CD4-positive, alpha-beta memory T cell (primary cell): ENCODE measurements at places on chromosomes 2 and 18.

- no peaks in the 10 kb centered on the region for H3K27me3 ChIP-seq
- H3K4me3 ChIP-seq = no peak overlapping the region
- no peak overlapping the region for H3K27ac ChIP-seq
Observed at GRCh38 chr2:149314687-149315086, 15.7 kb upstream of the LYPD6 start.

GRCh38 chr18:6741232-6741663 lies 11.7 kb downstream of the ARHGAP28 start:
- H3K4me1 ChIP-seq = no peaks in the 10 kb centered on the region
- H3K27ac ChIP-seq = no peak overlapping the region
- H3K4me3 ChIP-seq = no peak overlapping the region

DNA sequence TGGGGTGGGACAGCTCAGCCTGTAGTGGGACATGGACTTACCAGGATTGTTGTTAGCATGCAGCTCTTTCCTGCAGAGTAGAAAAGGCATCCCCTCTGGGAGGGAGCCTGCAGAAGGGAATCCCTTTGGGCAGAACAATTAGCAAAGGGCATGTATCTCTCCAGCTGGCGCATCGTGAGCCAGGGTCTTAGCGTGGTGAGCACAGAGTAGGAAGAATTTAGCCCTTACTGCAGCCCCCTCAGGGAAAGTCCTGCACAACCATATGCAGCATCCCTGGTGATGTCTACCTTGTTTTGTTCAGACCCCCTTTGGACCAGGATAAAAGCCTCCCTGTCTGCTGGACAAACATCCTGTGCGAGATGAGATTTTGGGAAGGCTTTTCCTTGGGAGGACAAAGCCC lies 292.1 kb downstream of the SLC4A3 start:
- H3K36me3 ChIP-seq = no peaks in the 10 kb centered on the region
- no peak overlapping the region for H3K27ac ChIP-seq
- H3K4me1 ChIP-seq = no peaks in the 10 kb centered on the region

DNA sequence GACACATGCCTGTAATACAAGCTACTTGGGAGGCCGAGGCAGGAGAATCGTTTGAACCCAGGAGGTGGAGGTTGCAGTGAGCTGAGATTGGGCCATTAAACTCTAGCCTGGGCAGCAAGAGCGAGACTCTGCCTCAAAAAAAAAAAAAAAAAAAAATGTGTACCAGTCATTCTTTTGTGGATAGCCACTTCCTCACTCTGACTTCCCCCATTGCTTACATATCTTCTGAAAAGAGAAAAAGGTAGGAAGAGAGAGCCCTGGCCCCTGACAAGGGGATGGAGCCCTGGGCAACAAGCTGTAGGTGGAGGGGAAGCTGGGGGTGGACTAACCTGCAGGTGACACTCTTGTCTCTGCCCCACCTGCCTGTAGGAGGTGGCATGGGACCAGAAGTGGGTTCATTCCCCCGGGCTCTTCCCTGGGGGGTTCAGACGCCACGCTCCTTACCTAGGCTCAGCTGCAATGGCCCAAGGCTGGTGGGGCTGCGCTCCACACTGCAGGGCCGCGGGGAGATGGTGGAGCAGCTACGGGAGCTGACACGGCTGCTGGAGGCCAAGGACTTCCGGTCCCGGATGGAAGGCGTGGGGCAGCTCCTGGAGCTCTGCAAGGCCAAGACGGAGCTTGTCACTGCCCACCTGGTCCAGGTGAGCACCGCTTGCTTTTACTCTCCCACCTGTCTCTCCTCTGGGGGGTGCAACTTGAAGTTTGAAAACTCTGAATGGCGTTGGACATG lies 39.1 kb downstream of the PCARE start:
- H3K4me3 ChIP-seq = no peak overlapping the region
- H3K4me1 ChIP-seq = peaks cover 13% of the 10 kb centered on the region
- no peak overlapping the region for H3K27ac ChIP-seq
- no peaks in the 10 kb centered on the region for H3K36me3 ChIP-seq
- DNase-seq = no peak

DNA sequence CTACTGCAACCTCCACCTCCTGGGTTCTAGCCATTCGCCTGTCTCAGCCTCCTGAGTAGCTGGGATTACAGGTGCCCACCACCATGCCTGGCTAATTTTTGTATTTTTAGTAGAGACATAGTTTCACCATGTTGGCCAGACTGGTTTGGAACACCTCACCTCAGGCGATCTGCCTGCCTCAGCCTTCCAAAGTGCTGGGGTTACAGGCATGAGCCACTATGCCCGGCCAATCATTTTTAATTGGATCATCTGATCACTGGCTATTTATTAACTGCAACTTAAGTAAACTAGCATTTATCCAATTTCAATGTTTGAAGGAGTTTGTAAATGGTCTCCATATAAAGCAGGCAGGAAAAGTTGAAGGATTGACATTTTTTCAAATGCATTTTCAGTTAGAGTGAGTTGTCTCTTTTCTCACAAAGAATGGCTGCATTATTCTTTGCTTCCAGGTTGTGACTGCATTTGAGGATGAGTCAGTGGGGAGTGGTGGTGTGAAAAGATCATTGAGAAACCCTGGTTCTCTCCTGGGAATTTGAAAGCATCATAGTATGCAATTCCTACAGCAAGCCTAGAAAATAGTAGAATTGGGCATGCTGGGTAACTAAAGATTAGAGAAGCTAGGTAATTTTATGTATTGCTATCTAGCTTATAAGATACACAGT lies 431.1 kb upstream of the ZEB2 start:
- H3K4me1 ChIP-seq = no peaks in the 10 kb centered on the region
- no peaks in the 10 kb centered on the region for H3K27me3 ChIP-seq
- no peak for DNase-seq
- H3K36me3 ChIP-seq = no peaks in the 10 kb centered on the region

- no peaks in the 10 kb centered on the region for H3K4me1 ChIP-seq
- H3K4me3 ChIP-seq = no peak overlapping the region
- no peaks in the 10 kb centered on the region for H3K27me3 ChIP-seq
- DNase-seq = no peak
- no peak overlapping the region for H3K27ac ChIP-seq
- H3K36me3 ChIP-seq = no peaks in the 10 kb centered on the region
Observed at GRCh38 chr2:189516546-189516945, 64.0 kb downstream of the SLC40A1 start.

DNA sequence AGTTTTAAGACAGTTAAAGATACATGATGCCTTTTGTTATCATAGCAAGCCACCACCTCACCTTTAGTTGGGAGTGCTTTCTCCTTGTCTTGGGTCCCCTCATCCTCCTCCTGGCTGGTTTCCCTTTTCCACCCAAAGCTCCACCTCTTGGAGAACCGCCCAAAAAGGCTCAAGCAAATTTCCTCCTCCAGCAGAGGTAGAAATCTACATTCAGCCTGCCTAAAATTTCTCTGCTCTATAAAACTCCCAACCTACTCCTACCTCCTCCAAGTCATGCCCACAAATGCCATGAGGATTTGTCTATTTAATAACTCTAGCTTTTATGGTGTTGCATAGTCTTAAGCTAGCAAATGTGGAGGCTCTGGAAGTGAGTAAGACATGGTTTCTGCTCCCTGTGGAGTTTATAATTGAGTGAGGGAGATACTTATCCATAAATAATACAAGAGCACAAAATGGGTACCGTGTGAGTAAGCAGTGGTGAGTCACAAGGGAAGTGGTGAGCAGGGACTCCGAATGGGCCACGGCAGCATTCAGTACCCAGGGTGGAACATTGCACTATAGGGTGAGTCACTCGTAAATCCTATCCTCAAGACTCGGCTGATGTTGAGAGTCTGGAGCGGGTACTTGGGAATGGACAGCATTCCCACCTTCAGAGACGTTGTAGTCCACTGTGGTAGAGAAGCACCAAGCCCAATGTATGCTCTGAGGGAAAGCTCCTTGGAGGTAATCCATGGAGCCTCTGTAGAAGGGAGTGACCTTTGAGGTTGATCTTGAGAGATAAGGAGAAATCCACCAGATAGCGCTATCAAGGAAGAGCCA lies 146.3 kb downstream of the RTN4 start:
- peaks cover 8% of the 10 kb centered on the region for H3K4me1 ChIP-seq
- no peak overlapping the region for H3K4me3 ChIP-seq
- H3K27me3 ChIP-seq = no peaks in the 10 kb centered on the region
- peak; percentile 32 for DNase-seq

GRCh38 chr2:2095360-2096093 lies 235.5 kb downstream of the MYT1L start:
- DNase-seq = no peak
- H3K27ac ChIP-seq = no peak overlapping the region
- H3K27me3 ChIP-seq = no peaks in the 10 kb centered on the region
- no peaks in the 10 kb centered on the region for H3K36me3 ChIP-seq

DNA sequence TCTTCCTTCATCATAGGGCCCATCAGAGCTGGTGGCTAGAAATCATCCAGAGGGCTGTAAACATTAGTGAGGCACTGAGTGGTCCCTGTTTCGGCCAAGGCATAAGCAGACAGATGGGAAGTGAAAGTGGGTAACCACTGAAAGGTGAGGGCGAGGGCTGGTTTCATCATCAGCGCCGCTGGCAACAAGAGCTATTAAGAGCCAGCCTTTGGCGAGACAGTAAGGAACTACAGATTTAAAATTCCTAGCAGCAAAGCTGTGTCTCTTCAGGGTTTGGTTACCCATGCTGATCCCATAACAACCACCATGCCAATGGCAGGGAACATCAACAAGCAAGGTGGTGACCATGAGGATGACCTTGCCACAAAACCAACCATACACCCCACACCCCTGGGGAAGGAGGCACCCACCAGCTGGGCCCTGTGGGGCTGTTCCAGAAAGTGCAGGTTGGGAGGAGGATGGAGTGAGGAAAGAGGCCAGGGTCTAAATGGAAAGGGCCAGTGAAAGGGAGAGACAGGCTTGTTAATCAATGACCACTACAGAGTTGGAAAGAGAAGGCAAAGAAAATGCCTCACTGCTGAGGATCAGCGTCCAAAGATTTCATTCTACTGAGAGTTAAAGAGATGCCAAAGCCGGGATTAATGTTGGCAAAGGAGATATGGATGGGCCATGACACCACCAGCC lies 9.0 kb upstream of the SLC20A1 start:
- no peaks in the 10 kb centered on the region for H3K36me3 ChIP-seq
- H3K27me3 ChIP-seq = no peaks in the 10 kb centered on the region
- H3K27ac ChIP-seq = no peak overlapping the region
- peaks cover 50% of the 10 kb centered on the region for H3K4me1 ChIP-seq

DNA sequence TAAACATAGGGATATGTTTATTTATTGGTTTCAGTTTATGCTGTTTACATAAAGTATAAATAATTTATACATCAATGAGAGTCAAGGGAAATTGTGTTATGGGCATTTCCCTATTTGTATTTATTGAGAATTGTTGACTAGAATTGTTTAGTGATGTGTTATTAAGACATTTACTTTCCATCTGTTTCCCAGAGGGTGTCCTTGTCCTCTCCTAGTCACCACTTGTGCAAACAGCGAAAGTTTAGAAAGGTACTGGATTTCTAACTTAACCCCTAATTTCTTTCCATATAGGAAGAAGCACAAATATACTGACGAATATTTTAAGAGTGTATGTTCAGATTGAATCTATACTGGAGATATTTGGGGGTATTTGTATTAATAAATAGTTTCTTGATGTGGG lies 6.7 kb downstream of the UBE2E3 start:
- H3K27ac ChIP-seq = no peak overlapping the region
- peaks cover 26% of the 10 kb centered on the region for H3K4me1 ChIP-seq

DNA sequence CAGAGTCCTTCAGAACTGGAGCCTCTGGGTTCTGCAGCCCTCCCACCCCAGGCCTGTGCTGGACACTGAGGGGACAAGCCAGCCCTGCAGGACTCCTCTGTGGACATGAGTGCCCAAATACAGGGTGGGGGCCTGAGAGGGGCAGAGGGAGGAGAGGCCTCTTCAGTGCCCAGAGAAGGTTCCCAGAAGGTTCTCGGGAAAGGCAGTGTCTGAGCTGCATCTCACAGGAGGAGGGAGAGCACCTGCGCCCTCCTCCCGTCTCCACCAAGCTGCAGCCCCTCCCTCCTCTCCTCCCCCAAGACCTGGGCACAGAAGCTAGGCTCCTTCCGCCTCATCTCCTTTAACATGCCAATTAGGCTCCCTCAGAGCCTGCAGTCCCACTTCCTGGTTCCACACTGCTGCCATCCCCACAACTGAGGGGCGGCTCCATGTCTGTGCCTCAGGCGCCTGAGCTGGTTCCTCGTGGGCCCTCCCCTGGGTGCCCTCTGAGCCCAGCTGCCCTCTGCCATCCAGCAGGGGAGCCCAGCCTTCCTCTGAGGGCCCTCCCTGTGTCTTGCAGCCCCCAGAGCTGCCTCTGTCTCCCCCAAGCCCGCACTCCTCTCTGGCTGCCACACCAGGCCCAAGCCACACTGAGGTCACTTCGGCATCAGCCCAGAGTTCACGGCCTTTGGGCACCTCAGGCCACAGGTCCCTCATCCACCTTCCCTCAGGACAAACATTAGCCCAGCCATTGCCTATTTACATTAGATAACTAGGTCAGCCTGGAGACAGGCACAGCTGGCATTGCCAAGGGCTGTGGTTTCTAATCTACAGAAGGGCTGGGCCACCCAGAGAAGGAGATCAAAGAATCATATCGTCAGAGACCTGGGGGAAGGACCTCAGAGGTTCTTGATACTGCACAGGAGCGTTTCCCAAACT lies 28.9 kb downstream of the KCNK3 start:
- H3K4me1 ChIP-seq = no peaks in the 10 kb centered on the region
- no peak overlapping the region for H3K27ac ChIP-seq
- no peak overlapping the region for H3K4me3 ChIP-seq
- DNase-seq = no peak
- no peaks in the 10 kb centered on the region for H3K36me3 ChIP-seq

- H3K27me3 ChIP-seq = no peaks in the 10 kb centered on the region
- no peaks in the 10 kb centered on the region for H3K4me1 ChIP-seq
- no peak overlapping the region for H3K27ac ChIP-seq
Observed at GRCh38 chr2:178233428-178233827, 39.1 kb downstream of the OSBPL6 start.

DNA sequence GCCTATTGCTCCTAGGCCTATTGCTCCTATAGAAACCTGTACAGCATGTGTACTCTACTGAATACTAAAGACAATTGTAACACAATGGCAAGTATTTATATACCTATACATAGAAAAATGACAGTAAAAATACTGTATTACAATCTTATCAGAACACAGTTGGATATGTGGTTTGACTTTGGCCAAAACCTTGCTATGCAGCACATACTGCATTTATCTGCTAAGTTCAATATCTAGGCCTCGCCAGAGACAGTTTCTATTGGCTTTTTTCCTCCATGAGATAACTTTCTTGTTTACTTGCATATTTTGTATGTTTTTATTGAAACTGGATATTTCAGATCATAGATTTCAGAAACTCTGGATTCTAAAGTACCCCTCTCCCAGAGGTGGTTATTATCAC lies 19.3 kb upstream of the TMEM87B start:
- no peak overlapping the region for H3K27ac ChIP-seq
- no peaks in the 10 kb centered on the region for H3K4me1 ChIP-seq
- no peaks in the 10 kb centered on the region for H3K36me3 ChIP-seq
- no peak for DNase-seq

GRCh38 chr2:172962082-172962481 lies 113.6 kb upstream of the MAP3K20 start:
- no peaks in the 10 kb centered on the region for H3K27me3 ChIP-seq
- H3K4me3 ChIP-seq = no peak overlapping the region
- no peak for DNase-seq
- H3K4me1 ChIP-seq = no peaks in the 10 kb centered on the region
- H3K36me3 ChIP-seq = no peaks in the 10 kb centered on the region
